ENCODE measurements at places on chromosomes 3 and 15.

DNA sequence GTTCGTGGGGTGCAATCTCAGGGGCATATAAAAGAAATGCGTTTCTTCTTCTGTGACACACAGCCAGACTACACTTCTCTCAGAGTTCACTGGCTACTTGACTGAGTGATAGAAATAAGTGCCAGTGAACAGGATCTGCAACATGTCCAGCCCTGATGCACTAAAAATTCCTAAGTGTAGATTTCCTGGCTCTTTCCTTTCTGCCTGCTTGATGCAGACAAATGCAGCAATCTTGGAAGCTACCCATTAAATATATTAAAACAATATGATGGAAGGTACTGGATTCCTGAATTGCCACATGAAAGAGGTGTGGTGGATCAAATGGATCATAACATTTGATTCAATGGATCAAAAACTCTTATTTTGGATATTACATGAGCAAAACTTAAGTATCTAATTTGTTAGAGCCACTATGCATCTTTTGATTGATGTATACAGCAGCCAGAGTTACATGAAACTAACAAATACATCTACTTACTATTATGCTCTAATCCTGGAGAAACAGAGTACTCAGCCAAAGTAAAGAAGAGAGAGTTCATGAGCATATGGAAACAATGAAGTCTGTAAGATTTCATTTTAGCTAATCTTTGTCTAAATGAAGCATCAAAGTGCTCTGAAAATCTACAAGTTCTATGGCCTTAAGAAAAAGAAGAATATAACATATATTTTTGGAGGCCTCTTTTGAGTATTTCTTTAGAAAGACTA is 222.6 kb downstream of the ZNF385D start:
- no peak for DNase-seq

GRCh38 chr3:140467796-140468315 is 210.0 kb upstream of the TRIM42 start:
- DNase-seq, result no peak

- no peak for DNase-seq
Observed at GRCh38 chr15:50798684-50799083, 33.2 kb upstream of the SPPL2A start.

DNA sequence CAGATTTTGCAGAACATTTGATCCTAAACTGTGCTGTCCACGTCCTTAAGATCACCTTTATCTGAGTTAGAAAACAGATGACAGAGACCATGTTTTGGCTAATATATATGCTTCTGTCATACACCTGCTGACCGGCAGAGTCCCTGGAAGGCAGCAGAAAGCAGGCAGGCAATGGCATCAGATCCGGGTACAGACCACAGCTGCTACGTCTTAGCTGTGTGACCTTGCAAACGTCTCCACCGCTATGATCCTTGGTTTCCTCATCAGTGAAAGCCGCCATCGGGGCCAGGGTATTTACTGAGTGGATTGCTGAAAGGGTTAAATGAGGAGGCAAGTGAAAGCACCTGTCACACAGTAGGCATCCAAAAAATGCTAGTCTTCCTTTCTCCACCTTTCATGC is 72.1 kb downstream of the ABTB1 start:
- DNase-seq, result no peak

DNA sequence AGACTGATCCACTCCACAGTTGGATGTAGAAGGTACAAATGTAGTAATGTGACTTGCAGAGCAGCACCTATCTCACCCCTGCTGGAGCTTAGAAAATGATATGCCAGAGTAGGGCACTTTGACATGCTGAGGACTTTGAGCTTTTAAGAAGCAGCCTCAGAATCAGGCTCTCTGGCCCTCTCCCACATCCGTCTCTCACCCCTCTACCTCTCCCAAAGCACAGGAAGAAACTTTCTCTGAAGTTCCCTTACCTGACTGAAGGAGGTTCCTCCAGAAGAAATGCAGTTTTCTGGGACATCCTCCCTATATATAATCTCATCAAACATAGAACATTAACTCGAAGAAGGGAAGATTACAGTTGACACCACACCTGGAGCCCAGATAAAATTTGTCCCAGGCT is 98.4 kb upstream of the PEX5L start:
- no peak for DNase-seq

DNA sequence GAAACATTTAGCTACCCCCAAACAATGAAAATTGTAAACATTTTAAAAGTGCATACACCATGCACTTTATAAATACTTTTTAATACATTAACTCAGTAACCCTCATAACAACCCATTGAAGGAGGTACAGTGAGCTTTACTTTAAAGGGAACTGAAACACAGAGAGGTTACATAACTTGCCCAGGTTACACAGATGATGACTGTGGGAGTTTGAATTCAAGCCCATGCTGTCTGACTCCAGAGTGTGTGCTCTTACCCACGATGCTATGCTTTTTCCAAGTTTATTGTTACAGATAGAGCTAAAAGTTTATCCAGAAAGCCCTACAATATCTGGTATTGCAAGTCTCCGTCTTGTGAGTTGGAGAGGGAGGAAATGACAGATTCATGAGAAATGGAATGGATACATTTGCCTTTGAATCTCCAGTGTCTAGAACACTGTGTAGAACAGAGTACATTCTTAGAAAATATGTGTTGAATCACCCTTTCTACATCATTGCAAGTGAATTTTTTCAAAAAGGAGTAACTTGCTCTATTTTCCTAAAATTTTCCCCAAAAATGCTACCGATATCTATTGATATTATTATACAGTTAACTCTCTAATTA is 428.3 kb downstream of the NAALADL2 start:
- peak; percentile 4 for DNase-seq

GRCh38 chr3:5002871-5003247 is 23.6 kb downstream of the BHLHE40 start:
- DNase-seq, result no peak

GRCh38 chr3:117939425-117940027 is 1095.1 kb downstream of the IGSF11 start:
- no peak for DNase-seq

DNA sequence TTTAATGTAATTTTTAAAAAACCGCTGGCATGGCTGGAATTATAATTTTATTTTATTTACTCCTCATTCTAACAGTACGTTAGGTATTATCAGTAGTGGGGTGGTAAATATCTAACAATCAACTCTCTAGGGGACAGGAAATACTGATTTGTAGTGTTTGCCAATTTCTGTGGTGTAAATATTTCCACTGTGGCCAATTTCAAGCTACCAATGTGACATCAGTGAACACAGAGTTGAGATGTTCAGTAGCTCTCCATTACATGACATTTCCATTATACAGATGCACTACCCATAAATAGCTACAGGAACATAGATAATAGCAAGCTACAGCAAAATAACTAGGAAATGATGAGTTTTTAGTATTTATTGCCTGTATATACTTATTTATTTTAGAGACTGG is 10.0 kb upstream of the ARL8B start:
- DNase-seq, result no peak
